PC-9 (cell line): ENCODE measurements at places on chromosomes 4 and X.
A peak's percentile ranks its signal among the peaks of the same experiment; 100 is the strongest.

- H3K36me3 ChIP-seq: no peaks in the 10 kb centered on the region
- no peak overlapping the region for H3K4me3 ChIP-seq
- DNase-seq: no peak
- peak overlapping the region; percentile 94 for H3K27ac ChIP-seq
- peaks cover 42% of the 10 kb centered on the region for H3K4me1 ChIP-seq
- H3K27me3 ChIP-seq: no peaks in the 10 kb centered on the region
These were observed 97.7 kb downstream of the ARHGAP10 start for GRCh38 chr4:147829401-147830101.

- H3K27ac ChIP-seq: no peak overlapping the region
- H3K4me1 ChIP-seq: no peaks in the 10 kb centered on the region
- no peaks in the 10 kb centered on the region for H3K27me3 ChIP-seq
- no peak overlapping the region for H3K4me3 ChIP-seq
These were observed 37.1 kb downstream of the FSTL5 start for GRCh38 chr4:162126729-162127128.

GRCh38 chrX:109936114-109936513 lies 66.8 kb upstream of the TMEM164 start:
- no peaks in the 10 kb centered on the region for H3K4me1 ChIP-seq
- no peaks in the 10 kb centered on the region for H3K36me3 ChIP-seq
- H3K4me3 ChIP-seq: no peak overlapping the region
- no peak for DNase-seq
- no peak overlapping the region for H3K27ac ChIP-seq

- H3K4me3 ChIP-seq: no peak overlapping the region
- no peak for DNase-seq
- no peaks in the 10 kb centered on the region for H3K27me3 ChIP-seq
- no peak overlapping the region for H3K27ac ChIP-seq
- H3K36me3 ChIP-seq: no peaks in the 10 kb centered on the region
These were observed 35.2 kb upstream of the MSANTD1 start for GRCh38 chr4:3213661-3214250.

GRCh38 chr4:187232196-187232595 lies 508.5 kb upstream of the FAT1 start:
- no peak for DNase-seq
- H3K4me1 ChIP-seq: no peaks in the 10 kb centered on the region
- H3K36me3 ChIP-seq: no peaks in the 10 kb centered on the region

GRCh38 chr4:41505161-41505661 lies 32.7 kb upstream of the LIMCH1 start:
- peaks cover 18% of the 10 kb centered on the region for H3K36me3 ChIP-seq
- no peak overlapping the region for H3K4me3 ChIP-seq
- H3K27me3 ChIP-seq: no peaks in the 10 kb centered on the region

GRCh38 chr4:89573656-89574055 lies 263.3 kb downstream of the SNCA start:
- DNase-seq: no peak
- H3K36me3 ChIP-seq: no peaks in the 10 kb centered on the region
- H3K27ac ChIP-seq: no peak overlapping the region
- H3K4me3 ChIP-seq: no peak overlapping the region

GRCh38 chr4:118354913-118355312 lies 2.1 kb upstream of the PRSS12 start:
- H3K36me3 ChIP-seq: no peaks in the 10 kb centered on the region
- no peaks in the 10 kb centered on the region for H3K4me1 ChIP-seq
- no peak for DNase-seq
- H3K27ac ChIP-seq: no peak overlapping the region
- H3K27me3 ChIP-seq: no peaks in the 10 kb centered on the region

DNA sequence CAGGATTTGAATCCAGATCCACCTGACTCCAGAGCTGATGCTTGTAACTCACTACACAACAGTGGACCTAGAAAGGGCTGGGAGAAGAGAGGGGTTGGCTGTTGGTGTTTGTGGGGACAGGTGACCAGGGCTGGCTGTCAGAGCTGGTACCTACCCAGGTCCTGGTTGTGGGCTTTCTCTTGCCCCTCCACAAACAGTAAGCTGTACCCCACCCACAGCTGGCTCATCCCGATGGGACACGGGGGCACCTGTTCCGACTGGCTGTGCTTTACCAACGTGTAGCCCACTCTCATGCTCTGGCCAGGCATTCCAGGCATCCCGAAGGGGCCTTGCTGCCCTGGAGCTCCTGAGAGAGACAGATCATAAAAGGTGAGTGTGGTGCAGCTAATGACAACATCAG lies 68.7 kb downstream of the ATG4A start:
- no peaks in the 10 kb centered on the region for H3K27me3 ChIP-seq
- H3K4me3 ChIP-seq: no peak overlapping the region

- no peaks in the 10 kb centered on the region for H3K27me3 ChIP-seq
- peaks cover 38% of the 10 kb centered on the region for H3K36me3 ChIP-seq
- peak overlapping the region; percentile 87 for H3K27ac ChIP-seq
- DNase-seq: no peak
- peak overlapping the region; percentile 97 for H3K4me3 ChIP-seq
- H3K4me1 ChIP-seq: peaks cover 41% of the 10 kb centered on the region
These were observed 502 bp downstream of the HNRNPDL start for GRCh38 chr4:82429728-82430192.
